ENCODE measurements at places on chromosomes 3 and 15.

DNA sequence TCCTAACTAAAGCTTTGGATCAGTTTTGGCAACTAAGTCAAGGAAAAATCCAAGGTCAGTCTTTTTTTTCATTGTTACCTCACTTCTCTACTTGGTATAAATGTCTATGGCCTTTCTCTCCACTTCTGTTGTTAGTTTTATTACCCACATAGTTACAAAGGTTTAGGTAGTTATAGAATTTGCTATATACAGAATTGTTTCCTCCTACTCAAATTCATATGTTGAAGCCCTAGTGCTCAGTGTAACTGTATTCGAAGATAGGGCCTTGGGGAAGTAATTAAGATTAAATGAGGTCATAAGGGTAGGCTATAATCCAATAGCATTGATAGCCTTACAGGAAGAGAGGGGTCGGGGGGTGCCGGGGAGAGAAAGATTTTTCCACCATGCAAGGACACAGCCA lies 19.7 kb upstream of the STIMATE start:
- no peak for DNase-seq

GRCh38 chr3:126713199-126713598 lies 9.2 kb downstream of the CHCHD6 start:
- DNase-seq = no peak

GRCh38 chr15:84840741-84841429 lies 23.7 kb downstream of the ALPK3 start:
- no peak for DNase-seq

DNA sequence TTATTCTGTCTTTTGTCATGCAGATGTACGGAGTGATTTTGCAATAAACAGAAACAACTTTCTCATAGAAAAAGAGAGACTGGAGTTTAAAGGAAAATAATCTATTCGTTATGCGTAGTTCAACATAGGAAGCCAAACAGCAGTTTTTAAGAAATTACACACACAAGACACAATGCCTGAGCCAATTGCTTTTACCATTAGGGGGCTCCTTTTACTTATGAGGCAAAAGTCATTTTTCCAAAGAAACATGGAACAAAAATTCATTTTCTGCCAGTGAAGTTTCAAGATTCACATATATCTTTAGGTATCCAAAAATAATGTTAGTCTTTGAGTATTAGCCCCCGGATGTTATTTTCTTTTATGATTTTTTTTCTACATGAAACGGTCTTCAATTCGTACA lies 10.7 kb downstream of the CNTN6 start:
- DNase-seq = no peak

DNA sequence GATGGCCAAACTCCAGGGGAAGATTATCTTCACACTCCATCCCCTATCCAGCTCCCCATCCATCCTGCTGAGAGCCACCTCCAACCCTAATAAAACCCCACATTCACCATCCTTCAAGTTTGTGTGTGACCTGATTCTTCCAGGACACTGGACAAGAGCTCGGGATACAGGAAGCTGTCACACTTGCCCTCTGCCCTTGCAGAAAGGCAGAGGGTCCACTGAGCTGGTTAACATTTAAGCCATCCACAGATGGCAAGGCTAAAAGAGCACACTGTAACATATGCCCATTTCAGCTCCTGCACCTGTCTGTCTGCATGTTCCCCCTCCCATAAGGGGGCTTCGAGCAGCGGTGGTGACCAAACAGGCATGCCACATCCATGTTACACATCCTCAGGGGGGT lies 29.8 kb downstream of the SETMAR start:
- DNase-seq = no peak

DNA sequence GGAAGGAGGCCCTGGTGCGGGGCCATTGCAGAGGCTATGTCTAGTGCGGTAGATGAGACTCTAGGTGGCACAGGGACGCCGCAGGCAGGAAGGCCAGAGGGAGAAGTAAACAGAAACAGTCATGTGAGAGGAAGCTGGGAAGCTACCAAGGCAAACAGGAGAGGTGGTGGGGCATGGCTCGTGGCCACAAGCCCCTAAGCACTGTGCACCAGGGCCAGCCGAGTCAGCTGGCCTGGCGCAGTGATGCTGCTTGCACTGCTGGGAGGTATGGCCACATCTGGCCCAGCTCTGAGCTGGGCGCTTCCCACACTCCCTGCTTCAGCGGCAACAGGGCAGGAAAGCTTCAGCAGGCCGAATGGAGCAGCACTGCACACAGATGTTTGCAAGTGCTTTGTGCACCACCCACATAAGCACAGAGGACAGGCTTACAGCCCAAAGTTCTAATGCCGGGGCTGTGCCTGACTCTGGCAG lies 76.6 kb downstream of the SRGAP3 start:
- DNase-seq = no peak

DNA sequence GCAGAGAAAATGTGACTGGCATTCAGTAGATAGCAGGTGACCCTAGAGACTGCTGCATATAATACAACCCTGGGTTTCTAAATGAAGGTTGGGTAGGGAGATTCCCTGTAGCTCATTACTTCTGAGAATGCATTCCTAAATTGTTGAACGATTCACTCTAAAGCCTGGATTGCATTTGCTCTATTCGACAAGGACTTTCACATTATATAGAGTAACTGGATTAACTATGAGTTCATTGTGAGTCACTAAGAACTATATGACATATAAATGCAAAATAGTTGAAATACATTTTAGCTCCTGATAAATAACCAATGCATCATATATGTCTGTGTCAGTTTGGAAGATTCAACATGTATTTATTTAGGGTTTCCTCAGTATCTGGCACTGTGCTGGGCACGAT lies 294.7 kb upstream of the CCDC54 start:
- DNase-seq = no peak

GRCh38 chr15:39721893-39722292 lies 60.7 kb downstream of the FSIP1 start:
- no peak for DNase-seq

- no peak for DNase-seq
These were observed 657.2 kb downstream of the FHIT start for GRCh38 chr3:60594025-60594424.

- peak; percentile 34 for DNase-seq
These were observed 40.0 kb downstream of the USP3 start for GRCh38 chr15:63544258-63545026.

GRCh38 chr3:38507120-38507519 lies 11.0 kb downstream of the EXOG start:
- DNase-seq = no peak

GRCh38 chr3:138549179-138549977 lies 44.7 kb downstream of the CEP70 start:
- no peak for DNase-seq

GRCh38 chr3:177835008-177835407 lies 637.7 kb upstream of the TBL1XR1 start:
- DNase-seq = no peak

DNA sequence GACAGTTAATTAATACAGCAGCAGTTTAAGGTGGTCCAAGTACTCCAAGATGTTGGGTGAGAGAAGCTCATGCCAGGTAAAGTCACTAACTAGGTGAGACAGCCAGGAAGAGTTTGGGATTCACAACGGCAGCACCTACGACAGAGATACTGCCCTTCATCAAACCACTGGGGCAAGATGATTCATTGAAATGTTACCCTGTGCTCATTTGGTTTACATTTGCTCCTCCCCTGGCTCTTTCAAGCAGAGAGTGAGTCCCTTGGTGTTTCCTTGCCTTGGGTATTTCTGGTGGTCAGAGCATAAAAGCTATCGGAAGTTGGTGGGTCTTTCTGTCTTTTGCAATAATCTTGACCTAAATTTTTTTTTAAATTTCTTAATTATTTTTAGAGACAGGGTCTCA lies 19.9 kb upstream of the PDE8A start:
- DNase-seq = no peak

DNA sequence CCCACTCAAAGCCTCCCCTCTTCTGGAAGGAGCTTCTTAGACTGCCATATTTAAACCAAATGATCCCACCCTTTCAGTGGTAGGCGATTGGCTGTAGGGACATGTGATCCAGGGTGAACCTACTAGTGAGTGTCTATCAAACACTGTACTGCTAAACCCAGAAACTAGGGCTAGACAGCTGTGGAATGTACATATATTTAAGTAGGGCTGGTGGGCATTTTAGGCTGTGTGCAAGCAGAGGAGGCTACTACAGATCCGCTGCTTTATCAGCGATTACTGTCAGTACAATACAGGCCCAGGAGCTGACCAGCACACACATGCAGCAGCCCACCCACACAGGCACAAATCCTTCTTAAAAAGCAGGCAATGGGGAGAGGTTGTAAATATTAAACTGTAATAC lies 15.4 kb upstream of the LARP6 start:
- DNase-seq = no peak

GRCh38 chr3:110296885-110297284 lies 774.7 kb upstream of the NECTIN3 start:
- DNase-seq = no peak

DNA sequence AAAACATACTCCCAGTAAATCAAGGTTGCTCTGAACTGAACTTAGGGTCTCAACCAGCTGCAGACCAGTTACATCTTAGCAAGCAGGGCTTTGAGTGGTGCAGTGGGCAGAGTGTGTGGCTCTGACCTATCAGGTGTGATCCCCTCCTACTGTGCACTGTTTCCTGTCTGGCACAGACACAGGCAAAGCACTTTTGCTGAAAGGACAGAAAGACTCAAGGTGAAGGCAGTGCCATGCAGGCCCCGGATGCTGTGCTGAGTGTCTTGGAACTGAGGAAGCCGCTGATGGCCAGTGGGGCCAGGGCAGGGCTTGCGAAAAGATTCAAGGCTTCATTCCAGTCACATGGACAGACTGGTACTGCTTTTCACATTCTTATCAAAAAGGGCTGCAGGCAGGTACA lies 85.2 kb downstream of the CACNA1D start:
- no peak for DNase-seq

DNA sequence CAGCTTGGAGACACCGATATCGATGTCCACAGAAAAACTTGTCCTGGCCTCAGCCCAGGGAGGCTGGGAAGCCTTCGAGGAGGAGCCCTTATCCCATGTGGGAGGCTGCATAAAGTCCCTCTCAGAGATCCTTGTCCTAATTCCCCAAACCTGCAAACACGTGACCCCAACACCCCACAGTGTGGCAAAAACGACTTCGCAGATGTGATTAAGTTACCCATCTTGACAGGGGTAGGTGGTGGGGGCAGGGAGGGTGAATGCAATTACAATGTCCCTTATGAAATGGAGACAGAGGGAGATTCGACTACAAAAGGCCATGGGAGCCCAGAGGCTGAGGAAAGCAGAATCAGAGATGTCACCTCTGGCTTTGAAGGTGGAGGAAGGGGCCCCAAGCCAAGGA lies 2.3 kb upstream of the TLR9 start:
- no peak for DNase-seq

DNA sequence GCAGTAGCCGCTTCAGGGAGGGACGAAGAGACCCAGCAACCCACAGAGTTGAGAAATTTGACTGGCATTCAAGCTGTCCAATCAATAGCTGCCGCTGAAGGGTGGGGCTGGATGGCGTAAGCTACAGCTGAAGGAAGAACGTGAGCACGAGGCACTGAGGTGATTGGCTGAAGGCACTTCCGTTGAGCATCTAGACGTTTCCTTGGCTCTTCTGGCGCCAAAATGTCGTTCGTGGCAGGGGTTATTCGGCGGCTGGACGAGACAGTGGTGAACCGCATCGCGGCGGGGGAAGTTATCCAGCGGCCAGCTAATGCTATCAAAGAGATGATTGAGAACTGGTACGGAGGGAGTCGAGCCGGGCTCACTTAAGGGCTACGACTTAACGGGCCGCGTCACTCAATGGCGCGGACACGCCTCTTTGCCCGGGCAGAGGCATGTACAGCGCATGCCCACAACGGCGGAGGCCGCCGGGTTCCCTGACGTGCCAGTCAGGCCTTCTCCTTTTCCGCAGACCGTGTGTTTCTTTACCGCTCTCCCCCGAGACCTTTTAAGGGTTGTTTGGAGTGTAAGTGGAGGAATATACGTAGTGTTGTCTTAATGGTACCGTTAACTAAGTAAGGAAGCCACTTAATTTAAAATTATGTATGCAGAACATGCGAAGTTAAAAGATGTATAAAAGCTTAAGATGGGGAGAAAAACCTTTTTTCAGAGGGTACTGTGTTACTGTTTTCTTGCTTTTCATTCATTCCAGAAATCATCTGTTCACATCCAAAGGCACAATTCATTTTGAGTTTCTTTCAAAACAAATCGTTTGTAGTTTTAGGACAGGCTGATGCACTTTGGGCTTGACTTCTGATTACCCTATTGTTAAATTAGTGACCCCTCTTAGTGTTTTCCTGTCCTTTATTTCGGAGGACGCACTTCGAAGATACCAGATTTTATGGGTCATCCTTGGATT lies at the start of gene MLH1:
MLH1 (plus strand) TSS at position 193 of the 958 bp plus-strand sequence; CDS start at position 223, 30 bp downstream.
- DNase-seq = peak; percentile 99

GRCh38 chr3:16994854-16995525 lies 110.2 kb downstream of the PLCL2 start:
- DNase-seq = no peak

GRCh38 chr3:2823031-2823430 lies 287.1 kb downstream of the IL5RA start:
- no peak for DNase-seq

DNA sequence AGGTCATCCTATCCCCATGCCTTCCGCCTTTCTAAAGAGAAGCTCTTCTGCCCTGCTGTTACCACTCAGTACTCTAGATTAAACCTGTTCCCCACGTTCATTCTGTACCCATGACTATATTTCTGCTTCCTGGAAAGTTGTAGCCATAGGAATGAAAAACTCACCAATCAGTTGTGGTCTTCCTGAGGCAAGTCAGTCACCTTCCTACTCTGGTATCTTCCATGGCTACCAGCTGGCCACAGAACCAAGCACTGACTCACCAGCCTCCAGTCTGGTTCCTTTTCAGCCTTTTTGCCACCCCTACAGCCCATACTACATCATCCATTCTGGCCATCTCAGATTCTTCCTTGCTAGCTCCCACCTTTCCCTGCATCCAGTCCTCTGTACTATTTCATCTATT lies 46.4 kb downstream of the TMEM44 start:
- DNase-seq = no peak

DNA sequence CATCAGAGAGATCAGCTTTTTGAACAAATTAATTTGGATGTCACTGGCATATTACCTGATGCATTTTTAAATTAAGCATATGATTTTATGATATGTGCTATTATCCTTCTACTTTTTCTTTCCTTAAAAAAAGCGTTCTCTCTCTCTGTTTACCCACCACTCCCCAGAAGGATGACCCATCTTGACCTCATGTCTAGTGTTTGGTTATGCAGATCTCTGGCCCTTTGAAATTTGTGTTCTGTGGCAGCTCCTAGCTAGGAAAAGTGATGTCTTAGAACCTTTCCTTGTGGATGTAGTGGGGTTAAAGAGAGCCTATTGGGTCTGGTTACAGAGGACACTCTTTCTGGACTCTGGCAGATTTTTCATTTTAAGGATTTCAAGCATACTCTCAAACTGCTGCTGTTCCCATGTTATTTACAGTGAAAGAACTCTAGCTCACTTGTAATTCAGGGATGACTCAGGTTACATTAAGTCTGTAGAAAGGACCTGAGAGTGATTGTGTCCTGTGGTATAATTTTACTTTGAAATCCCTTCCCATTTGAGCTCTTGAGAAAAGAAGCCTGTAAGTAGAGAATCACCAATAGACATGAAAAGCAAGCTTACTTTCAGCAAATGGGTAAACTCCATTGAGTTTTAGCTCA lies 23.8 kb downstream of the ARHGEF26 start:
- DNase-seq = no peak

- peak; percentile 87 for DNase-seq
These were observed 16.1 kb upstream of the SEMA4B start for GRCh38 chr15:90184786-90185704.

All from germinal center (tissue), 1 donor.